Activated T-helper 1 cell treated with anti-CD3 and anti-CD28 coated beads, Interleukin-12 subunit alpha, Interleukin-12 subunit beta, Interleukin-2, Interleukin-4 antibody, amounts not matched to agents 30 ng/mL and 10 ng/mL and 1 ng/mL, durations not matched to agents 14 hours and 24 hours and 36 hours (primary cell): ENCODE measurements at places on chromosomes 5 and 9.

DNA sequence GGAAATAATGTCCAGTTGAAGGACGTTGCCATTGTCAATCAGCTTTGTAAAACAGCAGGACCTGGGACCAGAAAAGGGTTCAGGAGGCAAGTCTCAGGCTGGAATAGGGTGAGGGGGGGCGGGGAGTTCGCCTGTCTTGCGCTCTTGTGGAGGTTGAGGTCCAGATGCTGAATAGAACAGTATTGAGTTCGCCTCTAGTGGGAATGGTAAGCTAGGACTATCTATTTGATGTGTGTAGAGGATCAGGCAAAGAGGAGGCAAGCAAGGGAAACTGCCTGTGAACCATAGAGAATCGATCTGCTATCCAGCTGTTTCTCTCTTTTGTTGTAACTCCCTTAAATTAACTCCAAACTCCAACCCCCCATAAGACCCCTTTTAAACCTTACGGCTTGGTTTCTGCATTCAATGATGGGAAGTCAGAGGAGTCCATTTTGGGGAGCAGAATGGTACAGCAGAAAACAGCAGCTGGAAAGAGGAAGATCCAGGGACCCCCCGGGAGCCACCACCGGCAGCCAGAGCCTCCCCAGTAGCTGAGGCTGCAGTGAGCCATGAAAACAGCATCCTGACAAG is 133.7 kb downstream of the SLC28A3 start:
- H3K4me1 ChIP-seq, result no peaks in the 10 kb centered on the region
- DNase-seq, result no peak
- H3K27ac ChIP-seq, result no peak overlapping the region
- peaks cover 11% of the 10 kb centered on the region for H3K27me3 ChIP-seq

GRCh38 chr9:126599047-126599650 is 14.6 kb upstream of the LMX1B start:
- H3K4me3 ChIP-seq, result no peak overlapping the region
- no peaks in the 10 kb centered on the region for H3K36me3 ChIP-seq
- H3K27me3 ChIP-seq, result peaks cover 43% of the 10 kb centered on the region
- H3K27ac ChIP-seq, result no peak overlapping the region
- H3K4me1 ChIP-seq, result no peaks in the 10 kb centered on the region

DNA sequence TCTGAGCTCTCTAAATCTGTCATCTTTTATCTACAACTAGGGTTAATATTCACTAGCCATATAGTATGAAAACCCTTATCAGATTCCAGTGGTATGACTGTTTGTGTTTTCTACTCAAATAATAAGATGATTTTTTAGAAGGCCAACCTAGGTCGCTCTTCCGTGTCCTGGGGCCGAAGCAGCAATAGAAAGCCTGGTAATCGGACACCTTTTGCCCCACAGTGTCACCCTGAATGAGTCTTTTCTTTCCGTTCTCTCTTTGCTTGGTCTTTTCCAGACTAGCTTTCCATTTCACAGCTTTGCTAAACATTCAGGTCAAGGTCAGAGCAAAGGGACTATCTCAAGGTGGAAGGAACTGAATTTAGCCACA is 243.3 kb upstream of the ANKRD55 start:
- H3K36me3 ChIP-seq, result no peaks in the 10 kb centered on the region
- H3K27ac ChIP-seq, result no peak overlapping the region
- no peak overlapping the region for H3K4me3 ChIP-seq
- H3K27me3 ChIP-seq, result no peaks in the 10 kb centered on the region

DNA sequence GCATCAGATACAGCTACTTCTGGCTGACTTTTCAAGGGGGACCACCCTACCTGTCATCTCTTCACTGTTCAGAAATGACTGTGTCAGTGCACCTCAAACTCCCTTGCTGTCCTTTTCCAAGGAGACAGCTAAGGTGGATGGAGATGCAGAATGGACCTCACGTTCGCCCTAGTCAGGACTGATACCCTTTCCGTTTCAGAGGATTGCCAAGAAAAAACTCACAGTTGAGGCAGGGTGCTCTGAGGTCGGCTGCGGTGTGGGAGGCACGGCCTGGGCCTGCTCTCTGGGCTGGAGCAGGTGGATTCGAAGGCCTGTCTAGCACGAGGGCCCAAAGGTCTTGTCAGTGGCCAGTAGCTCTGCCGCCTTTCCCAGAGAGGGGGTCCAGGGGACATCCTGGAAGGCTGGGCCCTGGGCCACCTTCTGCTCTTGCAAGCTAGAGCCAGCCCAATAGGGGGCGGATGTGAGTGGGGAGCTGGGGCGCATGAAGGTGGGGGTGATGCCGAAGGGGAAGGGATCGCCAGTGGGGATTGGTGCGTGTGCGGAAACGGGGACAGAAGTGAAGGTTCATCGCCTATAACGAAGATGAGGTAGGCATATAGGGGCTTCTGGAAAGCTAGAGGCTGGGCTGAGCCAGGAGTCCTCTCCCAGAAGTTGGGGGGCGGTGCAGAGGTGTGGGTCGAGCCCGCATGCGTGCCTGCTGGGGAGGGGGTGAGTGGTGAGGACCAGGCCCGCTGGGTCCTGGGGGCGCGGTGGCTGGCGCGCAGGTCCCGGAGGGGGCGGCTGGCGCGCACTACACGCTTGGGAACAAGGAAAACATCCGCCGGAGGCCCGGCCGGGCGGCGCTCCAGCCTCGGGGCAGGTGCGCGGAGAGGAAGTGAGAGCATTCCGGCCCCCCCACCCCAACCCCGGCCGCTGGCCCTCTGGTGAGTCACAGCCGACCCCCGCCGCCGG is 2.5 kb upstream of the MSMP start:
- peak overlapping the region; percentile 100 for H3K4me3 ChIP-seq
- H3K27me3 ChIP-seq, result no peaks in the 10 kb centered on the region
- H3K36me3 ChIP-seq, result peaks cover 27% of the 10 kb centered on the region
- H3K4me1 ChIP-seq, result peaks cover 51% of the 10 kb centered on the region

DNA sequence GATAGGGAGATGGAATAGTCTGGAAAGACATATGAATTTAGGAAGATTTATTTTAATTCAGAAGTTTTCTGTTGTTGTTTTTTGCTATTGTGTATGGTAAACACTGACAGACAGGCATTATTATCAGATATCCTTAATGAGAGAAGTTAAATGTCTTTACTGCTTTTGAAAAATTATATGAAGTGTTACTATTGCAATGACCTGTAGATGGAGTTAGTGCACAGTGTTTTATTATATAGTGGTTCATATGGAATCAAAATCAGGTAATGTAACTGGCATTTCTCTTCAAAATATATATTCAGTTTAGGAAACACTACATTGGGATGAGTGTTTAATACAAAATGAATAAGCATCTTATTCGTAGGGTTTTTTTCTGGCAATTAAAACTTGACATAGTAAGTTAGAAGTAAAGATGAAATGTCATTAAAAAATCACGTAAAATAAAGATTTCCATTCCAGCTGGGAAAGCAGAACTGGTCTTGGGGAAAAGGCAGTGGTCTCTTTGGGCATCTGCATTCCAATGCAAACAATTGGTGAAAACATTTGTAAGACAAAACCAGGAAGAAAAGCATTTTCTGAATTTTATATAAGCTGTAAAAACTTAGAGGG is 3.9 kb downstream of the GABRA1 start:
- no peaks in the 10 kb centered on the region for H3K4me1 ChIP-seq
- no peak overlapping the region for H3K27ac ChIP-seq
- peaks cover 9% of the 10 kb centered on the region for H3K27me3 ChIP-seq
- H3K4me3 ChIP-seq, result no peak overlapping the region
- DNase-seq, result no peak

DNA sequence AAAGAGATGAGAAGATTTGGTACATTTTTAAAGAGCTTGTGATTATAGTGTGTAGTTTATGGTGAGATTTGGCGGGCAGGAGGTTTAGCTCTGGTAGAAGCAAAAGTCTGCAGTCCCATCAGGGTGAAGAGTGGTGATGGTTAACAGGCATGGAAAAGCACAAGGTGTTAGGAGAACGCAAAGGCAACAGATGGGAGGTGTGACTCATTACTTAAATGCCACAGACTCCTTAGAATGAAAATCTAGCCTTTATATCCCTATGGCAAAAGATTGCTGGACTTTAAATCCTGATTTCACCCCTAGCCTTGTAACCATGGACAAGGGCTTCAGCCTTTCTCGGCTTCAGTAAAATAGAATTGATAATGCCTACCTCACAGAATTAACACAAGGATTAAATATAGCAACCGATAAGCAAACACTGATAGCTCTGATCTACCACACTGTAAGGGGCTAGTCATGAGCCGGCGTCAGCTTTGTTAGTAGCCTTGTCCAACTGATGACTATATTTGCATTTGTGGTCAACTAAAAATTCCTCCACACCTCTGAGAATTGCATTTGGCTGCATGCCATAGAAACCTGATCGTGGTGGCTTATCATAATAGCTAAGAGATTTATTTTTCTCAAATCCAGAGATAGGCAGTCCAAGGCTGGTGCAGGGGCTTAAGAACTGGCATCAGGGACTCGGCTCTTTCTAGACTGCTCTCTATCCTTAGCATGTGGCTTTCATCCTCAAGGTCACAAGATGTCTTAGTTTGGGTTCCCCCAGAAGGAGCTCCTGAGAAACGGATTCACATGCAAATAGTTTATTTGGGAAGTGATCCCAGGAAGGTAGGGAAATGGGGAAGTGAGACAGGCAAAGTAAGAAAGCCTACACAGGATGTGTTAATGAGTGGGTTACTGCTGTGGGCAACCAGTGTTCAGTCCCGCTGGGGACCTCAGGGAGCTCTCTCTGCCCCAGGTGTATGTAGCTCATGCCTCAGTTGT is 19.6 kb downstream of the MFAP3 start:
- H3K36me3 ChIP-seq, result peaks cover 17% of the 10 kb centered on the region
- H3K4me1 ChIP-seq, result peaks cover 18% of the 10 kb centered on the region
- H3K27me3 ChIP-seq, result peaks cover under 1% of the 10 kb centered on the region
- H3K27ac ChIP-seq, result no peak overlapping the region
- no peak overlapping the region for H3K4me3 ChIP-seq

DNA sequence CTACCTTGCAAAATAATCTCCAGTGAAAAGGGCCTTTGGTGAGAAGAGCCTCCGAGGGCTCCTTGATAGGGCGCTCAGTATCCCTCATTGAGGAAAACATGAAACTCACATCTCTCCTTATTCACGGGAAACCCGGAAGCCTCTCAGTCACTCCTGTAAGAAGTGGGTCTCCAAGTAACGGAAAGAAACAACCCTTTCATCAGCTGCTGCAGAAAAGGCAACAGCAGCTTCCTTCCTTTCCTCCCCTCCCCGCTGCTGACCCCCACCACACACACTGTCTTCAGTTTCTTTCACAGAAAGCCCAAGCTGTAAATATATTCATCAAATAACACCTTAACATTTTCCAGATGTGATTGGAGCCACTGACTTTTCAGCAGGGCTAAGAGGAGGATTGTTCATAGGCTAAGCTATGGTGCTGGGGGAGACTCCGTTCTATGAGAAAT is 81.4 kb downstream of the C9orf152 start:
- DNase-seq, result no peak
- peak overlapping the region; percentile 74 for H3K27ac ChIP-seq
- H3K4me1 ChIP-seq, result peaks cover 65% of the 10 kb centered on the region
- H3K27me3 ChIP-seq, result no peaks in the 10 kb centered on the region

- H3K27ac ChIP-seq, result no peak overlapping the region
- no peak overlapping the region for H3K4me3 ChIP-seq
- H3K27me3 ChIP-seq, result peaks cover 2% of the 10 kb centered on the region
- H3K4me1 ChIP-seq, result no peaks in the 10 kb centered on the region
- no peak for DNase-seq
- H3K36me3 ChIP-seq, result no peaks in the 10 kb centered on the region
Observed at GRCh38 chr9:79977074-79977435, 405.3 kb downstream of the TLE4 start.

DNA sequence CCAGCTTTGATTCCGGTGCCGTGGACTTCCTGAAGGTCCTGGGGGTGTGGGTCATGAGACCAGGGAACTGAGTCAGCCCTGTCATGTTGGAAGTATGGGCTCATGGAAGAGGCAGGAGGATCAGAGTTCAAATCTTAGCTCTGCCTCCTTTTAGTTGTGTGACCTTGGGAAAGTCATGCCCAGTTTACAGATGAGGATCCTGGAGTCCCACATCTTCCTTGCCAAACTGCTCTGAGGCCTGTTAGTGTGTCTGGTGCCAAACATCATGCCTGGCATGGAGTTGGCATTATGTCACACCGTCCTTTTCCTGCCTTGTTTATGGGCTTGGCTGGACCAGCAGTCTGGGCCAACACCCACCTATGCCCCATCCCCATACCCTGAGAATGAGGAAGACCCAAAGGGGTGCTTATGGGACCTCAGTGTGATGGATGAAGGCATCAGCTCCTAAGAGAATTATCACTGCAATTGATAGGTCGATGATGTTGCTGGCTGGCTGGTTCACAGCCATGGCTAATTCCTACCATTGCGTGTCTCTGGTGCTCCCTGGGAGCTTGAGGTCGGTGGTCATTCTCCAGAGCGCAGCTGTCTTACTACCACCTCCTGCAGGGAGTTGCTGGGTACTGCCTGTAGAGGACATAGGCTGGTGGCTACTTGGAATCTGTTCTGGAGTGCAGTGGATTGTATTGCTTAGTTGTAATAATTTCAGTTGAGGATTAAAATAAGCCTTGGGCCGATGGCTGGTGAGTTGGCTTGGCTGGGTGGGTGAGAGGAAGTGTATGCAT is 140.5 kb upstream of the PITX1 start:
- no peak overlapping the region for H3K27ac ChIP-seq
- no peak overlapping the region for H3K4me3 ChIP-seq
- H3K4me1 ChIP-seq, result no peaks in the 10 kb centered on the region
- H3K36me3 ChIP-seq, result no peaks in the 10 kb centered on the region

DNA sequence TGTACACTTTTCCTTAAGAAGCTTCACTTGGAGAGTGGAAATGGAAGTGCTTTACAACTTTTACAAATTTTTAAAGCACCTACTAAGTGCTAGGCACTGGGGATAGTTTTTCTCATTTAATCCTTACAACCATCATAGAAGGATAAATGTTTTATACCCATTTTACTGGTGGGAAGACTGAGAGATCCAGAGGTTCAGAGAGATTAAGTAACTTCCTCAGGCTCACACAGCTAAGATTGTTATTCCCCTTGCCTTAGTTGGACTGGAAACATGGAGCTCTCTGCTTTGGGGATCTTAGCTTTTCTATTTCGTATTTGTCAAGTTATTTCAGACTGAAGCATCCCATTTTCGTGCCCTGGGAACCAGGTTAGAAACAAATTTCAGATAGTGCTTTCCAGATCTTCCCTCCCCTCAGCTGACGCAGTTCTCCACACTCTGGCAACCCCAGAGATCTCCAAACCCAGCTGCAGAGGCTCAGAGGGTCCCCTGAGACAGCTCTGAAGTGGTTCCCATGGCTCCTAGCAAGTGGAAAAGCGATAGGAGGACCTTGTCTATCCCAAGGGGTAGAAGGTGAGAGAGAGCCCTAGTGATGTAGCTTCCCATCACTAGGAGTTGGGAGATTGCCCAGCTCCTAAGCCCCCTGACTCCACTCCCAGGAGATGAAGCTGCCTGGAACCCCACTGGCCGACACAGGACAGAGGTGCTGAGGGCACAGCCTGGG is 16.2 kb upstream of the GABBR2 start:
- peaks cover 10% of the 10 kb centered on the region for H3K27me3 ChIP-seq
- no peaks in the 10 kb centered on the region for H3K36me3 ChIP-seq
- DNase-seq, result no peak
